T-cell (primary cell): ENCODE measurements at places on chromosomes 5 and 9. TPM values are rescaled to one million over a fixed set of nuclear protein-coding genes. Genes with fewer than 3 reads are reported as not detected.

DNA sequence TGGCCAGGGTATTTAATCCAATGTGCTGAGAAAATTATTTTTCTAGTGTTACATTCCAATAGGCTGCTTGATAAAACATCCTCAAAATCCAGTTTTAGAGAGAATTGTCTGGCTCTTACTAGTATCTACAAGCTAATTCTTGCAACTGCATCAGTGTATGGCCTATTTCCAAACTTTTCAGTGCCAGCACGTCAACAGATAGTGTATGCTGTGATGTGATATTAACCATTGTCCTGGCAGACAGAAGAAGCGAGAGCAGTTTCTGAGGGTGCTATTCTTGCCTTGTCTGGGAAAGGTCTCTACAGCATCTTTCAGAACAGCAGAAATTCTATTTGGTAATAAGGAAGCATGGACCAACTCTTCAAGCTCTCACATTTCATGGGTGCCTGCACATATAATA lies 174.2 kb upstream of the CDH12 start:
- no peaks in the 10 kb centered on the region for H3K4me1 ChIP-seq
- H3K27ac ChIP-seq, result no peak overlapping the region
- H3K27me3 ChIP-seq, result no peaks in the 10 kb centered on the region
- H3K4me3 ChIP-seq, result no peak overlapping the region
- no peak for DNase-seq
- no peaks in the 10 kb centered on the region for H3K36me3 ChIP-seq

- no peaks in the 10 kb centered on the region for H3K36me3 ChIP-seq
- H3K4me1 ChIP-seq, result no peaks in the 10 kb centered on the region
- H3K4me3 ChIP-seq, result no peak overlapping the region
- no peak for DNase-seq
Observed at GRCh38 chr9:114688379-114688778, 6.4 kb upstream of the TEX48 start.

- no peak overlapping the region for H3K4me3 ChIP-seq
- no peak overlapping the region for H3K27ac ChIP-seq
- H3K4me1 ChIP-seq, result no peaks in the 10 kb centered on the region
- H3K36me3 ChIP-seq, result no peaks in the 10 kb centered on the region
- H3K27me3 ChIP-seq, result peaks cover 11% of the 10 kb centered on the region
Observed at GRCh38 chr5:94745786-94746730, 127.6 kb downstream of the SLF1 start.

Gene TAF11L5
- total RNA-seq, result not detected

Gene GRIA1
- total RNA-seq, result not detected

Gene ZNF367
- total RNA-seq, result 5.8 TPM

GRCh38 chr5:168409591-168410458 lies 76.4 kb upstream of the RARS1 start:
- DNase-seq, result no peak
- H3K4me3 ChIP-seq, result peak overlapping the region; percentile 27

Gene FKTN
- total RNA-seq, result 10.0 TPM

Gene SURF6
- 19.9 TPM for total RNA-seq

- no peak overlapping the region for H3K4me3 ChIP-seq
- H3K27ac ChIP-seq, result no peak overlapping the region
- H3K36me3 ChIP-seq, result no peaks in the 10 kb centered on the region
- peaks cover 3% of the 10 kb centered on the region for H3K4me1 ChIP-seq
Observed at GRCh38 chr5:113085880-113086409, 109.3 kb downstream of the DCP2 start.

DNA sequence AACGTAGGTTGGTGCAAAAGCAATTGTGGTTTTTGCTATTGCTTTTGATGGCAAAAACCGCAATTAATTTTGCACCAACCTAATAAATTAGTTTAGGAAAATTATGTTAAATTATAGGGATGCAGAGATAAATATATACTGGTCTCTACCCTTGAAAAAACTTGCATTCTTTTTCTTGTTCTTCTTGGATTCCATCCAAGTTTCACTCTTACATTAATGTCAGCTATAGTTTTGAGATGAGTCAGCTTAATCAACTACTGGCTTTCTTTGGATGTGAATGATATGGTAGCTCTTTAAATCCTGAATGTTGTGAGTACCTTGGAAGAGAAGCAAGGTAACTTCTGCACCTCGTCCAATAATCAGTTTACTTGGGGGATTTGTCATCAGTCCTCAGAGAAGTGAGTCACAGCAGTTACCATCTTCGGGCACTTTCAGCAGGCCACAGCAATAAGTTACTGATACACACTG lies 549.0 kb upstream of the ZNF608 start:
- H3K4me1 ChIP-seq, result no peaks in the 10 kb centered on the region
- no peaks in the 10 kb centered on the region for H3K36me3 ChIP-seq
- H3K4me3 ChIP-seq, result no peak overlapping the region
- no peaks in the 10 kb centered on the region for H3K27me3 ChIP-seq

DNA sequence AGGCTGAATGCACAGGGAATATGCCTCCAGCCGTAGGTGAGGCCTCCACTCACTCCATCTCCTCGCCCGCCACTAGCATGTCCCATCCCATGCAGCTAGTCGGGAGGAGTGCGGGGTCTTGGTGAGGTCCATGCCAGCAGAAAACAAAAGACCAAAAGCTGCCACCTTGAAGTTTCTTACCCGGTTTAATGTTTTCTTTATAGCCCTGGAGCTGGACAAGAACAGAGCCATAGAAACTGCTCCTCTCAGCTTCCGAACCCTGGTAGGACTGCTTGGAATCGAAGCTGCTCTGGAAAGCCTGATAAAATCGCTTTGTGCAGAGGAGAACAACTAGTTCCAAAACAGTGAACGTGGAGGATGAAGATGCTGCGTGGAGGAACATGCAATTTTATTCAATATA lies 57.1 kb downstream of the IPPK start:
- no peak overlapping the region for H3K27ac ChIP-seq
- no peaks in the 10 kb centered on the region for H3K4me1 ChIP-seq
- H3K36me3 ChIP-seq, result peaks cover 54% of the 10 kb centered on the region
- no peaks in the 10 kb centered on the region for H3K27me3 ChIP-seq
- no peak for DNase-seq

Gene ADAMTS19
- not detected for total RNA-seq

DNA sequence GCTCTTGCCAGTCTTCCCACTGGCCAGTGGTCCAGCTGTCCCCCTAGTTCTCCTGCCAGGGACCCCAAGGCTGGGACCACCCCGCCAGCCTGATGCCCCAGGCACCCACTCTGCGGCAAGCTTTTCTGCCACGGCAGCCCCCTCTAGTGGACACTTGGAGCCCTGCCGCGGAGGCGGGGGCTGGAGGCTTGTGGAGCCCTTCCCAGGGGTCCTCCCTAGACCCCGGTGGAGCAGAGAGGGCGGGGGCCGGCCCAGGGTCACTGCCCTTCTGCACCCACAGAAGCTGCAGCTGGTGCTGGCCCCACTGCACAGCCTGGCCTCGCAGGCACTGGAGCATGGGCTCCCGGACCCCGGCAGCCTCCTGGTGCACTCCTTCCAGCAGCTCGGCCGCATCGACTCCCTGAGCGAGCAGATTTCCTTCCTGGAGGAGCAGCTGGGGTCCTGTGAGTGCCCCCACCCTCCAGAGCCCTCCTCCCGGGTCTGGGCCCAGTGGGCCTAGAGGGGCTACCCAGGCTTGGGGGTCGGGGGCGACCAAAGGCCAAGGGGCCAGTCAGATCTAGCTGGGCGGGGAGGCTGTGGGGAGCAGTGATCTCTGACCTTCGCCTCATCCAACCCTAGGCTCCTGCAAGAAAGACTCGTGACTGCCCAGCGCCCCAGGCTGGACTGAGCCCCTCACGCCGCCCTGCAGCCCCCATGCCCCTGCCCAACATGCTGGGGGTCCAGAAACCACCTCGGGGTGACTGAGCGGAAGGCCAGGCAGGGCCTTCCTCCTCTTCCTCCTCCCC lies 9.1 kb downstream of the EGFL7 start:
- H3K27ac ChIP-seq, result no peak overlapping the region
- no peaks in the 10 kb centered on the region for H3K36me3 ChIP-seq
- DNase-seq, result no peak

GRCh38 chr5:148686660-148687059 lies 32.3 kb upstream of the HTR4 start:
- no peaks in the 10 kb centered on the region for H3K4me1 ChIP-seq
- H3K27me3 ChIP-seq, result no peaks in the 10 kb centered on the region
- no peaks in the 10 kb centered on the region for H3K36me3 ChIP-seq
- H3K4me3 ChIP-seq, result no peak overlapping the region

DNA sequence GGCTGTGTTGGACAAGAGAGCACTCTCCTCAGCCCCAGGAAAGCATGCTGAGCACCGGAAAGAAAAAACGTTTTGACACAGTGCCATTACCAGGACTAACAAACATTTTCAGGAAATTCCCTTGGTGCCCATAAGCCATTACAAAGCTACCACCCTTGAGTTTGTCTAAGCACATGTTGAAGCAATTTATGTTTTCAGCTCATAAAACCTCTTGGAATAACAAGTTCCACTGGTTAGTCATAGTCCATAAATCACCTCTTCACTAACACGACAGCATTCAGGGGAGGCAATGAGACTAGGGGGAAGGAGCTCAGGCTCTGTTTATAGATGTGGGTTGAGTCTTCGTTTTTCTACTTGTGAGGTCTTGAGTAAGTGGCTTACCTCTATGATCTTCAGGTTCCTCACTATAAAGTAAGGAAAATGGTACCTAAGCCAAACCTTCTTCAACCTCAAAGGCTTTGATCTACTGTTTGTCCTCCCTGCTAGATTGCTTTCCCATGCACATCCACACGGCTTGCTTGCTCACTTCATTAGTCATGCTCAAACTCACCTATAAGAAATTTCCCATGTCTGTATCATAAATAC lies 65.4 kb downstream of the DRD1 start:
- no peaks in the 10 kb centered on the region for H3K27me3 ChIP-seq
- no peaks in the 10 kb centered on the region for H3K36me3 ChIP-seq
- H3K4me1 ChIP-seq, result no peaks in the 10 kb centered on the region
- H3K27ac ChIP-seq, result no peak overlapping the region
- no peak for DNase-seq

Gene EQTN
- not detected for total RNA-seq

DNA sequence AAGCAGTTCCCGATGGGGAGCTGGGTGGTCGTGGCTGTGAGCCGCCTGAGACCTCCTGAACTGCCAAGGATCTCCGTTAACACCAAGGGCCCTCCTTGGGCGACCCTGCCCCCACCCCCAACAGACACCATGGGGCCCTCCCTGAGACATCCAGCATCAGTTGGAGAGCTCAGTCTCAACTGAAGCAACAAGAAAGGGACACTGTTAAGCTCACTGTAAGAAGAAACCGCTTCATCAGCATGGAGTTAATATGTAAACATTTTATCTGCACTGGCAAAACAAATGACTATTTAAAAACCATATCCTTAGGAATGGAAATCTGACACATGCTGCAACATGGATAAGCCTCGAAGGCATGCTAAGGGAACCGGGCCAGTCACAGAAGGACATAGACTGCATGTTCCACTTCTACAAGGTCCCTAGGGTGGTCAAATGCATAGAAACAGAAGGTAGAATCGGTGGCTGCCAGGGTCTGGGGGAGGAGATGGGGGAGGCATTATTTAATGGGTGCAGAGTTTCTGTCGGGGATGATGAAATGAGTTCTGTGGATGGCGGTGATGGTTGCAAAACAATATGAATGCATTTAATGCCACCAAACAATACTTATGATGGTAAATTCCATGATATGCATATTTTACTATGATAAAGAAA lies 47.4 kb downstream of the ROR2 start:
- no peak overlapping the region for H3K4me3 ChIP-seq
- H3K36me3 ChIP-seq, result no peaks in the 10 kb centered on the region
- no peak for DNase-seq
- no peak overlapping the region for H3K27ac ChIP-seq
- H3K4me1 ChIP-seq, result peaks cover 4% of the 10 kb centered on the region

DNA sequence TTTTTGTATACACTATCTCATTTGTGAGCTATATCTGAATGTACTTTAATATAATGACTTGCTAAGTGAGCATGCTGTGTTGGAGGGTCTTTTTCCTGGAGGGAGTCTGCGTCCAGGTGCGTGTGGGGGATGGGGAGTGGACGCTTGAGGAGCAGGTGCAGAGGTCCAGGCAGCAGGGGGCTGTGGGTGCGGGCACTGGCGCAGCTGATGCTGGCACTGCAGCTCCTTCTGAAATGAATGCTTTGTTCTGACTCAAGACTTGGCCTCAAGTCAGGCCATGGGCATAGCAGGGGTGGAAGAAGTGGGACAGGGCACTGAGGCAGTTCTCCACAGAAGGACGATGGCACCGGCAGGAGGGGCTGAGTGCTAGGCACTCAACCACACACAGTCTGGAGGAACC lies 165.7 kb upstream of the IRX1 start:
- no peaks in the 10 kb centered on the region for H3K27me3 ChIP-seq
- no peak overlapping the region for H3K4me3 ChIP-seq
- H3K36me3 ChIP-seq, result no peaks in the 10 kb centered on the region
- no peaks in the 10 kb centered on the region for H3K4me1 ChIP-seq
- H3K27ac ChIP-seq, result no peak overlapping the region
- DNase-seq, result no peak

DNA sequence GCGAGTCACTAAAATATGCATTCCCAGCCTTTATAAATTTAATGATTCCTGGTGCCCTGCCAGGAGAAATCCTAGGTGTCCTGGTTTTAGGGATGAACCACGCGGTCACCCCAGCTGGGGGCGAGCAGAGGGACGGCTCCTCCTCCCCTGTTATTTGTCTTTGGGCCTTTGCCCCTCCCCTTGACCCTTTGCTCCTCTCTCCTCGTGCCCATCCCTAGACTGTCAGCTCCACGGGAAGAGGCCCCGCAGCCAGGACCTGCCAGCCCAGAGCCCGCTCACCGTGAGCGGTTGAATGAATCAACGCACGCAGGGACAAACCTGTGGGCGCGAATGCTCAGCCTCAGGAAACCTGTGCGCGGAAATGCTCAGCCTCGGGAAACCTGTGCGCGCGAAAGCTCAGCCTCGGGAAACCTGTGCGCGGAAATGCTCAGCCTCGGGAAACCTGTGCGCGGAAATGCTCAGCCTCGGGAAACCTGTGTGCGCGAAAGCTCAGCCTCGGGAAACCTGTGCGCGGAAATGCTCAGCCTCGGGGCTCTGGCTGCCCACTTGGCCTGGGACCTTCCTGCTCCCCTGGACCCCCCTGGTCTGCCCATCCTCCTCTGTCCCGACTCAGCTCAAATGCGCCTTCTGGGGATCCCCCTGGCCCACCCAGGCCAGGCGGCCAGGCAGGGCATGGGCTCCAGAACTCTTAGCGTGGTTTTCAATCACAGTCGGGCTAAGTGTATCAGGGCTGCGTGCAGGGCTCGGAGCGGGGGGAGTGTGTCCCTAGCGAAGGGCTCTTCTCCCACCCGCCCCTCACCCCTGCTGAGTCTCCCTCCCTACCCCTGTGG lies 140.5 kb upstream of the COL5A1 start:
- no peaks in the 10 kb centered on the region for H3K4me1 ChIP-seq
- DNase-seq, result no peak
- H3K4me3 ChIP-seq, result no peak overlapping the region
- H3K27ac ChIP-seq, result no peak overlapping the region
